ENCODE measurements at places on chromosomes 7 and 10.
A peak's percentile ranks its signal among the peaks of the same experiment; 100 is the strongest.

- no peak for DNase-seq
Measured at GRCh38 chr7:157035302-157035701, 24.8 kb upstream of the MNX1 start.

DNA sequence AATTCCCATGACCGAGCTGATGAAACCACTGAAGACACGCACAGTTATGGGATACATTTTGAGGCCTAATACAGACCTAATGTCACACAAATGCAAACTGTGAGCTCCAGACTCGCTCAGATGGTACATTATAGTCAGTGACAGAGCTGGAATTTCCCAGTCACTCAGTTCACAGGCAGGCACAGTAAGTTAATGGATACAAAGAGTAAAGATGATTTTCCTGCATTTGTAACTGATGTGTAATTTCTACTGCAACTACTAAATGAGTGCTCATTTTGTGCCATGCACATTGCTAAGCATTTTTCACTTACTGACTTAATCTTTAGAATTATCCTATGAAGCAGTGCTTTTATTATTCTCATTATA is 56.5 kb downstream of the ENO4 start:
- no peak for DNase-seq

- no peak for DNase-seq
Measured at GRCh38 chr10:50512214-50512595, 111.6 kb downstream of the SGMS1 start.

- DNase-seq: peak; percentile 16
Measured at GRCh38 chr10:6108631-6109443, 20.0 kb downstream of the RBM17 start.

GRCh38 chr10:24914148-24914547 is 38.3 kb downstream of the PRTFDC1 start:
- DNase-seq: no peak

- no peak for DNase-seq
Measured at GRCh38 chr10:11115337-11115736, 97.7 kb downstream of the CELF2 start.

DNA sequence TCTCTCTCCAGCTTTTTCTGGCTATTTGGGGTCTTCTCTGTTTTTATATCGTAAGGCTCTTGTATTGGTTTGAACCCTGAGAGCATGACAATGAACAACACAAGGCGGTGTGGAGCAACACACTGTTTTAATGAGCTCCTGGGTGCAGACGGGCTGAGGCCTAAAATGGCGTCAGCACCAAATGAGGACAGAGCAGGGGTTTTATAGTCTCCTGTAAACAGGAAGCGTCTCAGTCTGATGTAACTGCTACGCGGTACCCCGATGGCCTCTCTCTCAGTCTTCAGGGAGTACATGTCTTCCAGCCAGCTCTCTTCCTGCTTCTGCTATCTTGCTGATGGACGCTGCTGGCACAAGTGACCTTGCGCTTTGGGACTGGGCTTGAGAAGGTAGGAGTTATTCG is 95.9 kb upstream of the CCDC71L start:
- no peak for DNase-seq

DNA sequence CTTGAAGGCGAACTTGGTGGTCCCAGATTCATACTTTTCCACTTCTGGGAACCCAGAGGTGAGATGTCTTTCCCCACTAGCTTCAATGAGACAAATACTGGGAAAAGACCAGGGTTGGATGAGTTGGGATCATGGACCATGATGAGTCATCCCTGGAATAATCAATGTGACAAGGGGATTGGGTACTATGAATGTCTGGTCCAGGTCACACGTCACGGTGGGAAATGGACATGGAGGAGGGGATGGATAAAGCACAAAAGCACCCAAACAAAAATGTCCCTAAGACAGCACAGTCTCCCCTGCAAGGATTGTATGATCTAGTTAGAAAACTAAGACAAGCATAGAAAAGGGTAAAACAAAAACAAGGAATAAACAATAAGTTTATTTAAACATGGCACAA is 12.4 kb upstream of the SORBS1 start:
- DNase-seq: no peak

DNA sequence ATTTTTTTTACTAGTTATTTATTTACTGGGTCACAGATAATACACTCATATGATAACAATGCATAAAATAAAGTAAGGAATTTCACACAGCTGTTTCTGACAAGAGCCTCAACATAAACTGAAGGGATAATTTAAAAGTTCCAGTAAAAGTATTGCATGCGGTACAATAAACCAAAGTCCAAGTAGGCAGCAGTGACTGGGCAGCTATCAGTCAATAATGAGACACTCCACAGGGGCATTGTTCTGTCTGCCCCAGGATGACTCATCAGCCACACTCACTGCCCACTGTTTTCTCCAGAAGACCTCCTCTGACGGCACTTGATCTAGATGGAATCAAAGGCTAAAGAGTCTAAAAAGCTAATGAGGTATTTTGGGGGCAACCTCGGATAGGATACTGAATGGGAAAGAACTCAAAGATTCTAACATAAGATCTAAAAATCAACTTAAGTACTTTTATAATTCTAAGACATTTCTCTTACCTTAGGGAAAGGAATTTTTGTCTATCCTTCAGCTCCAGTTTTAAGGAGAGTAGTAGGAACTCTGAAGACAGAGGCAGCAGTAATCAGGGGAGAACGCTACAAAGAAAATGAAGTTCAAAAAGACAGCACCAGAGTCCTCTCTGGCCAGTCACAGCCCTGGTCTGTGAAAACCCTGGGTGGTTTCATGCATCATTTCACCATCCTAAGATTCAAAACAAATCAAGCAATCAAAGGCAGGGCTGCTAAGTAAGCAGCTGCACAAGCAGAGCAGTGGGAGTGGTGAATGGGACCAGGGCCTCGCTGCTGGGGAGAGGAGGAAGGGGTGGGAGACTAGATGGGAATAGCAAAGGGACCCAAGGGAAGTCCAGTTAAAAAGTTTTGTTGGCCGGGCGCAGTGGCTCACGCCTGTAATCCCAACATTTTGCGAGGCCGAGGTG is 175.1 kb downstream of the AVL9 start:
- no peak for DNase-seq

DNA sequence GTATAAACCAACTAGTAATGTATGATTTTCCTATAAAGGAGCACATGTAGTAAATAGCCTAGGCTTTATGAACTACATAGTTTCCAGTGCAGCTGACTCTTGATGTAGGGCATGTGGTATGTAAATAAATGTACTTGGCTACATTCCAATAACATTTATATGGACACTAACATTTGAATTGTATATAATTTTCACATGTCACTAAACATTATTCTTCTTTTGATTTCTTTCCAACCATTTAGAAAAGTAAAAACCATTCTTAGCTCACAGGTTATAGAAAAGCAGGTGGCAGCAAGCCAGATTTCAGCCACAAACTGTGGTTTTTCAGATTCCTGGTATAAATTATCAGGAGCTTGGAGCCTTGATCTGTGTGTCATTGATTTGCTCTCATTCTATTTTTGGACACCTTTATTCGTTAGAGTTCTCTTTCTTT is 1182.0 kb downstream of the CNTNAP2 start:
- DNase-seq: no peak

DNA sequence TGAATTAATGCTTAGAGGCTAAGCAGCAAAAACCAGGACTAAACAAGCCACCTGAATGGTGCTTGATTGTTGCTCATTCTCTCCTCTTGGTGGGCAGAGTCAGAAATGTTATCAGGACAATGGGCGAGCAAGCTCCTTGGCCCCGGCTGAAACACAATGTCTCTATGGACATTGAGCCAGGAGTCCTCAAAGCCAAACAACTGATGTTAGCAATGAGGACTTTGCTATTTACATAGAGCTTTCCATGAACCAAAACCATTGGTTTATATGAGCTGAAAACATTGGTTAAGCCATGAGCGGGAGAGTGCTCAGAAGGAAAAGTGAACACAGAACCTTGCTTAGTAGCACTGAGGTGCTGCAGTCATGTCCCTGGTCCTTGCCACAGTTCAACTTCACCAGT is 21.5 kb upstream of the NPVF start:
- DNase-seq: no peak

DNA sequence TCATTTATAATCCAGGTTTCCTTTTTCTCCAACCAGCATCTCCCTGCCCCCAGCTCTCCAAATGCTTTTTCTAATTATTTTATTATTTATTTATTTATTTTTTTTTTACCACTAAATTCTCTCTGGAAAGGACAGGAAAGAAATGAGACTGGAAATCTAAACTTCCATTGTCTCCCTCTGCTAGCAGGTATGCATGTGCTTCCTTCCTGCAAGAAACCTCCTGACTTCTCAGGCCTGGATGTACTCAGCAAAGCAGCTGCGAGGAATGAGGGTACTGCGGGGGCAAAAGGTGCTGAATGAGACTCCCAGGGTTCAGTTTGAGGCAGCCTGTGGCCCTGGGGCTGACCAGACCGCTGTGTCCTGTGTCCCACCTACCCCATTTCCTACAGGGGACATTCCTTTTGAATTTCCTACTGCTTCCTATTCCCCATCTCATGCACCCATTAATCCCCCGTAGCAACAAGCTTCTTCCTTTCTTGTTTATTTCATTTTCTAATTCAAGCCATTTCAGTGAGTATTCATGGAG is 324.6 kb upstream of the IGFBP3 start:
- no peak for DNase-seq

GRCh38 chr7:27677912-27678612 is 15.4 kb upstream of the HIBADH start:
- no peak for DNase-seq

DNA sequence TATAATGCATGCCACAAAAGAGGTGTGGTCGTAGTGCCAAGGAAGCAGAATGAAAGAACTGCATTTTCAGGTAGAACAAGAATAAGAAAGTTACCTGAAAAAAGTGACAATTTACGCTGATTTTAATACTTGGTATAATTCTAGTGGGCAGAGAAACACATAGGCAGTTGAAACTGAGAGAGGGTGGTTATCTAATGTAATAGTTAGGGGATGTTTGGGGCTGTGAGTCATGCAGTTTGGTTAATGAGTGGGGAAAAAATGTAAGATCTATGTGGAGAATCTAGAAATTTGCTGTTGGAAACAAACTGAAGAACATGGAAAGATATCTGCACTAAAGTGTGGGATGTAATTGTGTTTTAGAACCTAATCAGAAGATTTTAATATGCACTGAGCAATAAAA is 33.7 kb downstream of the ZNF37A start:
- DNase-seq: no peak

- no peak for DNase-seq
Measured at GRCh38 chr7:6227294-6227846, 45.1 kb downstream of the CYTH3 start.

DNA sequence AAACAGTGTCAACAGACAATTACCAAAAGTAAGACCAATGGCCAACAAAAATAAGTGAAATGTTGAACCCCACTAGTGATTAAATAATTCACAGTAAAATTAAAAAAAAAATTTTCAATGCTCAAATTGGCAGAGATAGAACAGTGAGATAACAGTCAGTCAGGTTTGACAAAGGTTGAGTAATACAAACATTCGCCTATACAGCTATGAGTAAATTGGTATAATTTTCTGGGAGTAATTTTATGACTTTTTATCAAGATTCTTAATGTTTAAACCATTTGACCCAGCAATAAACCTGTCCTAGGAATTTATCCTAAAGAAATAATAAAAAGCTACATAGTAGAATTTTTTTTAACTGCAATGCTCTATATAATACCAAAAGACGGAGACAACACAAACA is 64.9 kb upstream of the SHH start:
- no peak for DNase-seq

- no peak for DNase-seq
Measured at GRCh38 chr7:157694376-157694665, 357.5 kb downstream of the DNAJB6 start.

GRCh38 chr10:49176310-49177268 is 11.6 kb downstream of the TMEM273 start:
- DNase-seq: no peak

GRCh38 chr7:116230191-116231005 is 20.1 kb downstream of the TES start:
- DNase-seq: no peak

GRCh38 chr7:65251851-65252620 is 121.6 kb upstream of the ZNF92 start:
- peak; percentile 15 for DNase-seq

DNA sequence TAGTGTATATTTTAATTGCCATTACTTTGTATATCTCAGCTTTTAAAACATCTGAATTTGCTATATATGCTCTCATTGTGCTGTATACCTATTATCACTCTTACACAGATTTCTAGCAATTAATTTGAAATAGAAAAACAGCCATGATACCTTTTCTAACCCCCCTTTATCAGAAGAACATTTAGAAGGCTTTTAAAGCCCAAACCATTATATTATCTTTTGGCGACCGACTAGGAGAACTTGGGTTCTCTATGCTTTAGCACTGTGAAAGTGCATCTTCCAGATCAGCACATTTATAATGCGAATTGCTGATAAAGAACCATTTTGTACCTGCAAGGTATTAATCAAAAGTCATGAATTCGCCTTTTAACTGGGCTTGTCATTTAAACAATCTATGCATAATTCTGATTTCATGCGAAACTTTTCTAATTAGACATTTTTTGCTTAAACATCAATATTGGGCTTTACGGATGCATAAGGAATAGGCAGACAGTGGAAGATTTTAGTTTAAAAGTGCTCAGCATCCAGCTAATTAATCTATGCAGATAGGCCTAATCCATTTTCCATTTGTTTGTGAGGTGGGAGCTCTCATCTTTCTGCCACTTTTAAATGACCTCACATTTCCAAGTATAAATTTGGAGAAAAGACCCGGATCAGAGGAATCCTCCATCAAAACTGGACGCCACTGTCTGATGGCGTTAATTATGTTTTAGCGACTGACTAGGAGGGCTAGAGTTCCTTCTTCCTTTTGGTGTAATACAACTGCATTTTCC is 1.2 kb upstream of the MLLT10 start:
- no peak for DNase-seq

GRCh38 chr10:52390388-52390787 is 76.3 kb downstream of the DKK1 start:
- DNase-seq: no peak

- DNase-seq: no peak
Measured at GRCh38 chr7:77674878-77675277, 21.4 kb upstream of the RSBN1L start.

DNA sequence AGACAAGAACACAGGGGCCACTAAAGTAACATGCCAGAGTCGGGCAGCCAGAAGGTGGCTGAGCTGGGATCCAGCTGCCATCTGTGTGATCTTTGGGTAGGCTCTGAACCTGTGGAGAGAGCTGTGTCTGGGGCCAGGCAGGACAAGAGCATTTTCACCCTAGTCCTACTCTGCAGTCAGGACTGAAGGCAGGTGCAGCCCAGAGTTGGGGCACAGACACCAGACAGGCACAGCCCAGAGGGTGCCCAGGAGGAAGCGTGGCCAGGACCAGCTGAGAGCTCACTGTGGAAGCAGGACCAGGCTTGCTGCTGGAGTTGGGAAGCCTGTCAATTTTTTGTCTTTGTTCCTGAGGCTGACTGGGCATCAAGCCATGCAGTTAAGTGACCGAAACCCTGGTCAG is 113.6 kb downstream of the ADCY1 start:
- DNase-seq: no peak

All from T-helper 2 cell treated with Interferon-gamma antibody and Interleukin-4, amounts not matched to agents 5 μg/mL and 100 μg/mL, for 36 hours (primary cell).